Activated naive CD8-positive, alpha-beta T cell treated with anti-CD3 and anti-CD28 coated beads, Interleukin-2, amount 10 ng/mL, durations not matched to agents 7 days and 5 days (primary cell): ENCODE measurements at places on chromosomes 6 and 20. TPM values are rescaled to one million over a fixed set of nuclear protein-coding genes. Genes with fewer than 3 reads are reported as not detected.

- H3K27me3 ChIP-seq: no peaks in the 10 kb centered on the region
- no peak overlapping the region for H3K27ac ChIP-seq
- no peaks in the 10 kb centered on the region for H3K4me1 ChIP-seq
- no peak overlapping the region for H3K4me3 ChIP-seq
- DNase-seq: no peak
These were observed 366.5 kb upstream of the POU3F2 start for GRCh38 chr6:98467902-98468301.

DNA sequence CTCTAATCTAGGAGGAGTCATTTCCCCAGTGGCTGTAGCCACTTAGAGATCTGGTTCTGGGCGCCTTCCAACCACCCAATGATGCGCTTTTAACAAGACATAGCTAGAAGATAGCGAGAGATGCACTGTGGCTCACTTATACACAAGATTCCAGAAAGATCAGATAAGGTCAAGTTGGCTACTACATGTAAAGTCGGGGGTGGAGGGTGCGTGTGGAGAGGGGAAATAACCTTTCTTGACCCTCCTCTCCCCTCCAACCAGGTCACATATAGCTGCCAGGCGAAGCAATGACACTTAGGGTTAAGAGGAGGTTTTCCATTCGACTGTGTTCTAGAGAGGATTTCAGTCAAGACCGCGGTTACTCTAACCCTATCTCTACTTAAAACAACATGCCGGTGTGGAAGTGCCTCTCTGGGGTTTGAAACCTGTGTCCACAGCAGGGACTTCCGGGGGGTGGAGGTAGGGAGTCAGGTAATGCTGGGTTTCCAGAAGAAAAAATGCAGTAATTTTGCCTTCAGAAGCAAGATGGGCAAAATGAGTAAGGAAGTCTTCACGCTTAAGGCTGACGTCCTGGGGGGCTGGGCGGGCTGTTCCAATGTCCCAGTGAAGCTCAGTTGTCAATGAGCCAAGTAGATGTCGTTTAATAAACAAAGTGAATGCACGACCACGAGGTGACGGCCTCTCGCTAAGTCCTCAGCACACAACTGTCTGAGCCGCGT lies 1.8 kb upstream of the SIM1 start:
- H3K4me1 ChIP-seq: peaks cover 10% of the 10 kb centered on the region
- peaks cover 6% of the 10 kb centered on the region for H3K36me3 ChIP-seq
- no peak overlapping the region for H3K4me3 ChIP-seq
- peaks cover 92% of the 10 kb centered on the region for H3K27me3 ChIP-seq
- H3K27ac ChIP-seq: peak overlapping the region; percentile 2

DNA sequence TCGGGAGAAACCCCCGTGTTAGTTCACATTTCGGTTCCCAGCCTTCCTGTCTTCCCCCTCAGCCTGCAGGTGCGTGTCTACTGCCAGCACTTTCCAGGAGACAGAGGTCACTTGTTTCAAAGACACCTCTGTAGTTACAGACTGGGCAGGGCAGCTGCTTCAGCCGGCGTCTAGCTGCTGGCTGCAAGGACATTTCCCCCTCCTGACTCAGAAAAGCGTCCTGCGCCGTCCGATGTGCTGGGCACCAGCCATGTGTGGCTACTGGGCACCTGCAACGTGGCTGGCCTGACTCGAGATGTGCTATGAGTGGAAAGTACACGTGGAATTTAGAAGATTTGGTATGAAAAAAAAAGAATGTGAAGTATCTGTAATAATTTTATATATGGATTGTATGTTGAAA lies 37.6 kb downstream of the RRBP1 start:
- peaks cover 2% of the 10 kb centered on the region for H3K4me1 ChIP-seq
- H3K27me3 ChIP-seq: no peaks in the 10 kb centered on the region
- no peak overlapping the region for H3K27ac ChIP-seq

DNA sequence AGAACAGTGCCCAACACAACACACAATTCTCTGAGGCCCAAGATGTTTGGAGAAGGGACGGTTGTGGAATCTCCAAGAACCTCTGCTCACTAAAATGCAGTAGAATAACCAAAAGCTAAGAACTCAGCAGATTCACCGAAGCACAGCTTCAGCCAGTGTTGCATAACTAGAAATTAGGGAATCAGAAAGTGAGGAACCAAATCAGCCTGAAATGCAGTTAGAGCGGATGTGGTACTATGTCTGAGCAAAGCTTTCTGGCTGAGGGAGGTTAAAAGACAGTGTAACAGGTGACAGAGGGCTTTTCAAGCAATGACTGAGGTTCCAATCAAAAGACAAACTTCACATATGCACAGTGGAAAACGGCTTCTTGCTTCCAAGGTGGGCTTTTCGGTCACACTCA lies 197.9 kb upstream of the KCNK16 start:
- no peak overlapping the region for H3K27ac ChIP-seq
- H3K4me3 ChIP-seq: no peak overlapping the region
- no peaks in the 10 kb centered on the region for H3K4me1 ChIP-seq
- no peak for DNase-seq
- peaks cover 7% of the 10 kb centered on the region for H3K27me3 ChIP-seq

DNA sequence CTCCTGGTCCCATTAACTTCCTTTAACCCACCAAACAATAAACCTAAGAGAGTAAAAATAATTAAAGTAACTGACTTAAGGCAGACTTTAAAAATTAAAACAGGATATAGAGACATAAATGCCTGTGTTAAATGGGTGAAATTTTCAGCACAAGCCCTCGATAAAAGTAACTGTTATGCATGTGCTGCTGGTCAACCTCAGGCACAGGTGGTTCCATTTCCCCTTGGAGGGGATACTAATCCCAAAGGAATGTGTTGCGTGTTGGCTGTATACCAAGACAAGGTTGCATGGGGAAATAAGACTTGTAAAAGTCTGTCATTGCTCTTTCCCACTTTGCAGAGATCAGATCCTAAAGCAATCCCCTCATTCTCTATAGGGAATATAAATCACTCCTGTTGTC lies 25.8 kb downstream of the HLA-A start:
- H3K36me3 ChIP-seq: no peaks in the 10 kb centered on the region
- peaks cover 44% of the 10 kb centered on the region for H3K4me1 ChIP-seq
- no peak for DNase-seq
- H3K27me3 ChIP-seq: peaks cover 2% of the 10 kb centered on the region
- no peak overlapping the region for H3K27ac ChIP-seq

DNA sequence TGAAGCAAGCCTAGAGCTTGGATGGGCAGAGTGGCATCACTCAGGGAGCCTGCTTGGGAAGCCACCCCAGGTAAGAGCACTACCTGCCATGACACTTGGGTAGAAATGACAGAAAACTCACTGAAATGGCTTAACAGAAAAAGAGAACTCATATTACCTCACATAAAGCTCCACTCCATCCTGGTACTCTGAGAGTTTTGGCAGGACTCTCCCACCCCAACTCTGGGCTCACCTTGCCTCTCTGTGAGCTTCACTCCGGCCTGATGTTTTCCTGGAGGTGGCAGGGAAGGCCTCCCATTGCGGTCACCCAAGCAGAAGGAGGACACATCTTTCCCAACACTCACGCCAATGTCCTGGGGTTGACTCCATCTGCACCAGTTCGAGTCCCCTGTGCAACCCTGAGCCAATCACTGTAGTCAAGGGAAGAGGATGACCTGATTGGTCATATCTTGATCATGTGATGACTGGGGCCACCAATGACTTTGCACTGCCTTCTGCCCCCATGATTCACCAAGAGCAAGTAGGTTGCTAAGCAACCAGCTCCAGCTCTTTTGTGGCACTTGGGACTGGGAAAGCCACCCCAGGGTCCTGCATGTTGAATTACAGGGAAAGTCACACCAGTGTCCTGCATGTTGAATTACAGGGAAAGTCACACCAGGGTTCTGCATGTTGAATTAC lies 446.1 kb upstream of the SULF2 start:
- no peak for DNase-seq
- H3K4me3 ChIP-seq: no peak overlapping the region
- peaks cover 6% of the 10 kb centered on the region for H3K4me1 ChIP-seq
- H3K27ac ChIP-seq: no peak overlapping the region

RIMS4 gene
- total RNA-seq: not detected

TRIM15 gene
- total RNA-seq: not detected
